B cell (primary cell): ENCODE measurements at places on chromosomes 2 and 18.
A peak's percentile ranks its signal among the peaks of the same experiment; 100 is the strongest.

DNA sequence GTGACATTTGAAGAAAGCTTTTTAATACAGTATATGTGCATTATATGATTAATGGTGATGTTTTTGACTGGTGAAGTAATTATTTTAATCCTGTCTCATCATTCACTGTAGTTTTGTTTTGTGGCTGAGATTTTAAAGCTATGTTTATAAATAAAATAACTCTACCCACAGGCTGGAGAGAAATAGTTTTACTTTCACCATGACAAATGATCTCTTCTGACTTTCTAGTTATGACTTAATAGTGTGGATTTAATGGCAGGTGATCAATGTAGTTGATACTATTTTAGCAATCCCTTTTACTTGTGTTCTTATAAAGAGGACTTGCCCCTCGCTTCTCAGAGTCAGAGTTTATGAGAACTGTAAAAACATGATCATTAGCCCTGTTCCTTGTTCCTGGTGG lies 289.5 kb upstream of the SIX3 start:
- DNase-seq, result no peak

DNA sequence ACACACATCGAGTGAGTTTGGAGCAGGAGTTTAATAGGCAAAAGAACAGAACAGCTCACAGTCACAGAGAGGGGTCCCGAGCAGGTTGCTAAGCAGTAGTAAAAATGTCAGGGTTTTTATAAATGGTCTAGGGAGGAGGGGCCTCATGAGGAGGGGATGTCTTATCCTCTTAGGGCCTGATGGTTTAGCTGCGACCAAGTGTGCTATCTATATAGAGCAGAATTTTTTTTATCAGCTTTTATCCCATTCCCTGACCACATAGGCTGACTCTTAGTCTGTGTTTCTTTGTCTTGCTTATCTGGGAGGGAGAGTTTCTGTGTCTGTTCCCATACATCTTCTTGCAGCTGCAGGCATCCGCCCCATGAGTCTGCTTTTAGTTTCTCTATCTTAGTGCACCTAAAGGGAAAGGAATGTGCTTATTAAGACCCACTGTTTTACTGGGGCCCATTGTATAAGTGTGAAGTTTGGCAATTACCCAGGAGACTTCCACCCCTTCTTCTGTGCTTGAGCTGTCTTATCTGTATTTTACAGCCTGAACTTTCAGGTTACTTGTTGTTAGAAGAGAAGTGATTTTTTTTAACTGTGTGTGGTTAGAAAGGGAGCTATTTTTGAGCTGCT lies 30.4 kb upstream of the GMCL1 start:
- DNase-seq, result peak; percentile 35

DNA sequence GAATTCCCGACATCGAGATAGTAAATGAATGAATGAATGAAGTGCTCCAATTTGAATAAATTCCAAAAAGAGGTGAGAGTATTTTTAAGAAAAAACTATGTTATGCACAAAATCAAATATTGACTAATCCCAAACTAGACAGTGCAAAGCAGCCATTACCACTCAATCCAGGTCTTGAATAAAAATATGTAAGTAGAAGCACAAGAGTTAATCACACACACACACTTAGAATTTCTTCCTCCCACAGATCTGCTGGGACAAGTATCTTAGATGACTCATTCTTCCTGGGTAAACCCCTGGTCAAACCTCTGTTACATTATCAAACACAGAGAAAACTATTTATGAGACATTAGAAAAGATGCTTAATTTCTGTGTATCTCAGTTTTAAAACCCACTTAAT lies 102.0 kb downstream of the PLA2R1 start:
- DNase-seq, result no peak

DNA sequence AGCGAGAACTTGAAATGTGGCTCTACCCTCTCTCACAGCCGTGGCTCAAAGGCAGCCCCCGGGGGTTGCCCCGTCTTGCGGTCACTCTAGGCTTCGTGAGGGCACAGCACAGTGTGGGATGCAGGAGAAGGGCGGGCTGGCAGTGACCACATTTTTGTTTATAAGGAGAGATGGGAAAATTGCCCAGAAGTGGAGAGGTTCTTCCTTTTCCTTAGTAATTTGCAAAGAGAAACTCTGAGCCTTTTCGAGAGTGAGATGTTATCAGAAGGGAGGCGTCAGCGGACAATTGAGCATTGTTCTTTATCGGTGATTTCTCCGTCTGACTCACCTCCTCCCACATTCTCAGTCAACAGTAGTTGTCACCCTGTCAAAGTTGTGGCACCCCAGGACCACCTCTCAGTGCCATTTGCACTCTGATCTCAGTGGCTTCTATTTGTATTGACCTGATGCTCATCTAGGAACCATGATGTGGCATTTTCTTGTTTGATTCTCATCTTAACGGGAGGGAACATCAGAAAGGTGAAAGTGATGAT lies 89.6 kb downstream of the ACAA2 start:
- no peak for DNase-seq

DNA sequence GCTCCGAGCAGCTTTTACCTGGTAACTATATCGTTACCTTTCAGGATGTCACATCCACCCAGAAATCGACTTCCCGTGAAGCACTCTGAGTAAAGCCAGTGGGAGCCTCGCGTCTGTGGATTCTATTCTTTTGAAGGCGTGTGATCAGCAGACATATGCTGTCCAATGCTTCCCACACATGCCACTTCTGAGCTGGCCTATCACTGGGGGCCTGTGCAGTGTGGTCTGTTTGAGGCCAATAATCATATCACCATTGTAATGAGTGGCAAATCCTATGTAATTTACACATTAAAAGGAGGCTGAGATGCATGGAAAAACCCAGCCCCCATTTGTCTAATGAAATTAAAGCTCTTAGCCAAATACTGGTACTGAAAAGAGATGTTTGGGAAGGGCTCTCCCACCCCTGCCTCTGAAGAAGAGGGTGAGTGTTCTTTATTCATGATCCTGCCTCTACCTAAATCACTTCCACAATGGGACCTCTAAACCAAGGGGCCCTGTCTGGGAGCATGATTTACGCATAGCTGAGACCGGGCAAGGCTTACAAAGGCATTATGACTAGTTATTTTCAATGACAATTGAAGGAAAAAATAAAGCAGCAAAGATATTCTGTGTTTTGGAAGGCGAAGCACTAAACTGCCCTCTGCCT lies 686.8 kb downstream of the ZEB2 start:
- DNase-seq, result no peak

- DNase-seq, result no peak
Observed at GRCh38 chr2:166764216-166764615, 124.1 kb upstream of the XIRP2 start.

GRCh38 chr2:19496646-19497045 lies 138.2 kb upstream of the OSR1 start:
- no peak for DNase-seq

DNA sequence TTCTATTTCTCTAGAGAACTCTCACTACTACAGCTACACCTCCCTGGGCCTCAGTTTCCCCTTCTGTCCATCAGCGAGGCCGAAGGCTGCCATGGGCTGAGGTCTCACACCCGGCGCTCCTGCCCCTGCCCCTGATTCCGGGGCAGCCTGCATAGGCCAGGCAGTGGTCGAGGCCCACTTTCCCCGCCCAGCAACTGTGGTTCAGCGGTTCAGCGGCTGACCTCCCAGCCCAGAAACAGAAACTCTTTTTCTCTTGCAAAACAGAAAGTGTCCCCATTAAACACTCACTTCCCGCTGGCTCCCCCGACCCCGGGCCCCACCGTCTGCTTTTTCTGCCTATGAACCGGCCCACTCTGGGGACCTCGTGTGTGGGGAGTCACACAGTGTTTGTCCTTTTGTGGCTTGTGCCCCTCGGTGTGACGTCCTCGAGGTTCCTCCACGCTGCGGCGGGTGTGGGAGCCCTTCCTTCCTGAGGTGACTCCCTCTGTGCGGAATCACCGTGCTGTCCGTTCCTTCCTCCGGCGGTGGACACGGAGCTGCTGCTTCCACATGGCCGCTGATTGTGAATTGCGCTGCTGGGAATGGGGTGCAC lies 16.0 kb downstream of the PDCD1 start:
- peak; percentile 64 for DNase-seq

GRCh38 chr2:47315475-47315874 lies 87.5 kb upstream of the MSH2 start:
- no peak for DNase-seq

GRCh38 chr18:79515944-79516351 lies 120.2 kb downstream of the NFATC1 start:
- DNase-seq, result peak; percentile 5

DNA sequence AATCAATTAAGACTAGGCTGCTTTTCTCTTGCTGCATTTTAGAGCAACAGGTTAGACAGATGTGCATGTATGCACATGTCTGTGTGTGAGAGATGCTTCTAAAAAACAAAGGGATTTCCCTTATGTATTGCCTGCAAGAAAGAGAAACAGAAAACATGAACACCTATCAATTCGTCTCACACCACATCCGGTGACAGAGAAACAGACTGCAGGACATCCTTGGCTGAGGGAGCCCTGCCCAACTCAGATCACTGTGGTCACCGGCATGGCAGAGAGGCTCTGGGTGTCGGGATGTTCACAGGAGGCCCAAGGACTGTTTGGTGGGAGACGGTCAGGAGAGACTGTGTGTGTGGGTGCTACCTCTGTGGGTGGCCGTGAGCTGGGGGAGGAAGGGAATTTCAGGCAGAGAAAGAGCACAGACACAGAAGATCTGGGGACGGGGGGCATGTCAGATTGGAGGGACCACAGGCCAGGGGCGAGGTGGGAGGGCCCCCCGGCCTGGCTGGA lies 24.9 kb downstream of the FHL2 start:
- DNase-seq, result no peak

- DNase-seq, result no peak
Observed at GRCh38 chr2:11239147-11239546, 83.9 kb downstream of the SLC66A3 start.

DNA sequence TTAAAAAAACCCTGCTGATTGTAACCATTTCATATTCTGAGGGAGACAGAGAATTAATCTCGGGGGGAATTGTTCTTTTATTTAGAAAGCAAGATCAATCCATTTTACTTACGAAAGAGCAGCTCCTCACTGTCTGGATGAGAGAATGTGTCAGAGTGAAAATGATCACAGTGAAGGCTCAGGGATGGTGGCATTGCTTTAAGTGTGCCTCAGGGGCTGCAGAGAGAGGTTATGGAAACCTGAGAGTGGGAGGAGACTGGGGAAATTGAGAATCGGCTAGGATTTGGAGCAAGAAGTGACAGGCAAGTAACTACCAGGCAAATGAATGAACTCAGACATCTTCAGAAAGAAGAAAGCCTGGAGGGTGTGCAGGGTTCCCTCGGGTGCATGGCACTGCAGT lies 34.2 kb downstream of the MRPL35 start:
- no peak for DNase-seq

DNA sequence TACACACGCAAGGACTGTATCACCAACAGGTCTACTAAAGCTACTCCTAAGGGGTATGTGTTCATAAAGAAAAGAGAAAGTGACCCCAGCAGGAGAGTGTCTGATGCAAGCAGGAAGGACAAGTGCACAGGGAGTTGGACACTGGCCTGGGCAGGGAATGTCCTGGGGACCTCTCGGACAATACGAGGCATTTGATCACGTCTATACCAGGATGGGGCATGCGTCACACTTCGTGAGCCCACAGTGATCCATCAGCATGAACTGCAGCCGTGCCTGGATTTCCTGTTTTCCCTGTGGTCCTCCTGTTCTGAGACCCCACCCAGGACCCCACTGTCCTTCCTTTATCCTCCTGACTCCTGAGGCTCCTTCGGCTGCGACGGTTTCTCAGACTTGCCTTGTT lies 113.9 kb downstream of the HDAC4 start:
- DNase-seq, result no peak

DNA sequence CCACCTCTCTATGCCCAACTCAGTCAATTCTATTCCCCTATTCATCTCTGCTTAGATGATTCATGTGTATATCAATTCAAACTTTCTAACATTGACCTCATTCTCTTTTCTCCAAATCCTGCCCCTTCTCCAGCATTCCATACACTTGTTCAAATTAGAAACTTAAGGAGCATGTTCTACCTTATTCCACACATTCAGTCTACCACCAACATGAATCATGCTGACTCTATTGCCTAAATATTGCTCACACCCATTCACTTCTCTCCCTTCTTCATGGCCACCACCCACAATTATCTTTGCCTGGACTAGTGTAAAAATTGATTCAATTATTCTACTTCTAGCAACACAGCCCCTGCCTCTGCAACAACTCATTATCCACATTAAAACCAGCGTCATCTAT lies 147.5 kb downstream of the VWC2L start:
- no peak for DNase-seq

DNA sequence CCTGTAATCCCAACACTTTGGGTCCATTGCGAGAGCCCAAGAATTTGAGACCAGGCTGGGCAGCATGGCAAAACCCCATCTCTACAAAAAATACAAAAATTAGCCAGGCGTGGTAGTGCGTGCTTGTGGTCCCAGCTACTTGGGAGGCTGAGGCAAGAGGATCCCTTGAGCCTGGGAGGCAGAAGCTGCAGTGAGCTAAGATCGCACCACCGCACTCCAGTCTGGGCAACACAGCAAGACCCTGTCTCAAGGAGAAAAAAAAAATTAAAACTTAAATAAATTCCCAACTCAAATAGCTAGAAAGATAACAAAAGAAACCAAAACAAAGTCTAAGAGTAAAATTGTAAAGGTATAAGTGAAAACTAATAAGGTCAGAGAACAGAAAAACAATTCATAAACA lies 6.2 kb downstream of the ASXL2 start:
- DNase-seq, result no peak

DNA sequence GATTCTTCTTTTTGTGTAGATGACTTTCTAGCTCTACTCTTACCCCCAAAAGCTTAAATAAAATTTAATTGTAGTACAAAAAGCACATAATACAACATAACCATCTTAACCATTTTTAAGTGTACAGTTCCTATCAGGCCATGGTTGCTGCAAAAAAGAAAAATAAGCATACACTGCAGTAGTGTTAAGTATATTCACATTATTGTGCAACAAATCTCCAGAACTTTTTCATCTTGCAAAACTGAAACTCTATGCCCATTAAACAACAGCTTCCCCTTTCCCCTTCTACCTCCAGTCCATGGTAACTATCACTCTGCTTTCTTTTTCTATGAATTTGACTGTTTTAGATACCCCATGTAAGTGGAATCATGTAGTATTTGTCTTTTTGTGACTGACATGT lies 18.1 kb downstream of the PPM1B start:
- DNase-seq, result peak; percentile 17

GRCh38 chr2:68391869-68392268 lies 26.8 kb downstream of the PLEK start:
- no peak for DNase-seq

- no peak for DNase-seq
Observed at GRCh38 chr2:72394541-72395070, 246.9 kb upstream of the CYP26B1 start.

DNA sequence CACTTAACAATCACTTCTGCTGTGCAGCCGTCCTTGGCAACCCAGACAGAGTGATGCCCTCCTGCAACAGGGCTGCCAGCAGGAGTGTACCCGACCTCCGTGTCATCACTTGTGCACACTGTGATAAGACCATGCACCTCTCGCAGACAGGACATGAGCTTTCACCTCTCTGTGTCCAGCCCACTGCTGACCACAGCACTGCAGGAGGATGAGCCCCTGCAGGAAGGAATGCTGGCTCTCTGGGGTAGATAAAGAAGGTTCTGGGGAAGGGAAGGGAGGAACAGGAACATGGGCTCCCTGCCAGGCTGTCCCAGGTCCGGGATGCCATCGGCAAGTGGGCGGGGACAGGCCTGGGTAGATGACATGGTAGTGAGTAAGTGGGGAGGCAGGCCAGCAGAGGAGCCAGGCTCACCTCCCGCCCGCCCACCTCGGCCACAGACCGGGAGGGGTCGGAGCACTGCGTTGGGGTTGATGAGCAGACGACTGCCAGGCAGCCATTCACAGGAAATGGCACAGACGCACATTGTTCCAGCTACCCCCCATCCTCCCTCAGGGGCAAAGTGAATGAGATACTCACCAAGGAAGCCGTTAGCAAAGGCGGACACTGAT lies 18.6 kb upstream of the COL6A3 start:
- DNase-seq, result no peak

- no peak for DNase-seq
Observed at GRCh38 chr2:209476367-209477208, 52.7 kb downstream of the MAP2 start.
